ENCODE measurements at places on chromosomes 3 and 15. TPM values are rescaled to one million over a fixed set of nuclear protein-coding genes. Genes with fewer than 3 reads are reported as not detected.

DNA sequence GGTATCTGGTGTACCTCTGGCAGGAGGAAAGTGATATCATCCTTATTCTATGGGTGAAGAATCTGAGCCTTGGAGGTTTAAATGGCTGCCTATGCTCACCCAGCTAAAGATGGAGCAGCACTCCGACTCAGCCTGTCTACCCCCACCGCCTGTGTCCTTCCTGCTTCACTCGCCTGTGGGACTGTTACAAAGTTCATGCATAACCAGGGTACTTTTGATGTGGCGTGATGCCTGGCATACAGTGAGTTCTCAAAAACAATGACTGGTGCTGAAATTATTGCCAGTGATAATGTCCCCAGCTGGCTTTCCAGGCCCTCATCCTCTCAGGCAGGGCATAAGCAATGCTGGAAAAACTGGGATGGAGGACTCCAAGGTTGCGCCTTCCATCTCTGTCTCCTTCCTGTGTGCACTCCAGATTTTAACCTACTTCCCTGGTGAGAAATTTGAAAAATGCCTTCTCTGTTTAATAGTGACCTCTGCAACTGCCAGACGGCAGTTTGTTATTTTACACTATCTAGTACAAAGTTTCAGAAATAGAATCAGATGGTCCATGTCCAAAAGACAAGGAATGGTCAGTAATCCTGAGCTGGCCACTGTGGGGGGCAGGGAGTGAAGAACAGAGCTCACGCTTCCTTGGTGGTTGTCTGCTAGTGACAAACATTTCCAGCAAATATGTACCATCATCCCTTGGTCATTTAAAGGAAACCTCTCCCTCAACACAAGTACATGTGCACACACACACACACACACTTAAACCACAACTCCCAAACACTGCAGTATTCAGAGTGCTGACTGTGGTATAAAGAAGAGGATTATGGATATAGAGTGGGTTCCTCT is 86.5 kb upstream of the NMNAT3 start:
- DNase-seq, result no peak
- no peak overlapping the region for H3K4me3 ChIP-seq
- no peaks in the 10 kb centered on the region for H3K27me3 ChIP-seq
- no peak overlapping the region for H3K27ac ChIP-seq
- no peaks in the 10 kb centered on the region for H3K36me3 ChIP-seq

DNA sequence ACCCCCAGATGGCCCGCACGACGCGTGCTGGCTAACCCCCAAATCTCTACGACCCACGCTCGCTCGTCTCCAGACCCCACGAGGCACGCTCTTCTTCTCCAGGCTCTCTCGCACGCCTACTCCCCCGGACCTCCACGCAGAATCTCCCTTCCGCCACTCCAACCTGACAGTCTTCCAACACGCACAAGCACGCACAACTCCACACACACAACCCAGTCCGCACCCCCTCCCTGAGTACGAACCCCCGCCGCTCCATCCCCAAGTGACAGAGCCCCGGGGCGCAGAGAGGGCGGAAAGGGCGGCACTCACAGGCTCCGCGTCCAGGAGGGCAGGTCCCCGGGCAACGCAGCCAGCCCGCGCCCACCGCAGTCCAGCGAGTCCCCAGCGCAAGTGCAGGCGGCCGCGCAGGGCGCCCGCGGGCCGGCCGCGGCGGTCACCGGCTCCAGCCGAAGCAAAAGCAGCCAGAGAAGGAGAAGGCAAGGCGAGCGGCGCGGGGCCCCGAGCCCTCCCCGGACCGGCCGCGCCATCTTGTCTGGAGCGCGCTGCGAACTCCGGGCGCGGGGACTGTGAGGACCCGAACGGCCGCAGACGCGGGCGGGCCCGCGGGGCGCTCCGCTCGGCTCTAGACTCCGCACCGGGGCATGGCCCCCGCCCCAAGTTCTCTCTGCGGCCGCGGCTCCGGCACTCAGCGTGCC is 794 bp downstream of the LRIG1 start:
- H3K4me3 ChIP-seq, result peak overlapping the region; percentile 90
- H3K4me1 ChIP-seq, result peaks cover 77% of the 10 kb centered on the region
- peak overlapping the region; percentile 95 for H3K27ac ChIP-seq
- peak; percentile 48 for DNase-seq

DNA sequence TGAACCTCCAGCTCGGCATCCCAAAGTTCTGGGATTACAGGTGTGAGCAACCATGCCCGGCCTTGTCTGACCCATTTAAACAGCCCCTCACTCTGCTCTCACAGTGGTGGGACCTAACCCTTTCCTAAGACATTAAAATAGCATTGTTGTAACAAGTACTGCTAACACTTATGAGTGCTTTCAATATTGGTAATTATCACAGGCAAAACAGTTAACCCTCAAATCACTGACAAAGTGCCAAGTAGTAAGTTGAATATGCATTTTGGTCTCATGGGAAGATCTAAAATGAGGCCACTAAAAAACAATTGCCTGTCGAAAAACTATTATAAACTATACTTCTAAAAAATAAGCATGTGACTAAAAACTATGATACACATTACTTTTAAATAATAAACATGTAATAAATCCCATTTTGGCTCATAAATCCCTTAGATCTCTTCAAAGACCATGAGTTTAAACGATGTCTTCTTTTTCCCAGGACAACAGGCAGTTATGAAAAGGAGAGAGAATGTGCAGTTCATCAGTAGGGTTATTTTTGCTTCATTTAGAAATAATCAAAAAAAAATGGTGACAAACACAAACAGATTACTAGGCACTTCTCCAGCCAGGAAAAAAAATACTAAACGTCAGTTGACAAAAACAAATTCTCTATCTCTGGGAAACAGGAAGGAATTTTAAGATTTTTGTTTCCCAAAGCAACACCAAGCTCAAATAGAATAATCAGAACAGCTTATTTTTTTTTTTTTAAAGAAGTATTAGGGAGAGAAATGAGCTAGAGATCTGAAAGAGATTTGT is 95.4 kb downstream of the RFTN1 start:
- H3K27me3 ChIP-seq, result no peaks in the 10 kb centered on the region
- no peaks in the 10 kb centered on the region for H3K36me3 ChIP-seq
- no peaks in the 10 kb centered on the region for H3K4me1 ChIP-seq
- DNase-seq, result no peak

GRCh38 chr3:143951351-143951971 is 20.2 kb upstream of the DIPK2A start:
- no peak overlapping the region for H3K4me3 ChIP-seq
- no peak overlapping the region for H3K27ac ChIP-seq
- no peak for DNase-seq
- no peaks in the 10 kb centered on the region for H3K27me3 ChIP-seq
- no peaks in the 10 kb centered on the region for H3K4me1 ChIP-seq

DNA sequence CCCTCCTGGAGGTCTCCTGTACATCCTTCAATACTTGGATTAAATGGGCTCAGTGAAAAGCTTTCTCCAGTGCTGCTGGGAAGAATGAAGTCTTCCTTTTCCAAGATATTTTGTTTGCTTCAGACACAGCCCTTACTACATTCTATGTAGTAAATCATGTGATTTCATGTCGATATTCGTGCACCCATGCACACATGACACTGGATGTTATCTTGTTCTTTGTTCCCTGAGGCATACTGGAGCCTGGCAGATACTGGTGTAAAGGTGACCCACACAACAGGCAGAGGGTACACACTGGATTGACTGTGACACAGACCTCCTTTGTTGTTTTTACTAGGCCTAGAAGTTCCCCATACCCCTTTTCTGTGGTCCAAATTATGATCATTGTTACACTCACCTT is 40.3 kb upstream of the ATP2C1 start:
- peaks cover 20% of the 10 kb centered on the region for H3K4me1 ChIP-seq
- no peak overlapping the region for H3K27ac ChIP-seq
- no peak overlapping the region for H3K4me3 ChIP-seq
- no peak for DNase-seq
- no peaks in the 10 kb centered on the region for H3K36me3 ChIP-seq

GRCh38 chr15:101242160-101242998 is 9.5 kb downstream of the CHSY1 start:
- no peak for DNase-seq
- no peaks in the 10 kb centered on the region for H3K27me3 ChIP-seq
- no peak overlapping the region for H3K27ac ChIP-seq

DNA sequence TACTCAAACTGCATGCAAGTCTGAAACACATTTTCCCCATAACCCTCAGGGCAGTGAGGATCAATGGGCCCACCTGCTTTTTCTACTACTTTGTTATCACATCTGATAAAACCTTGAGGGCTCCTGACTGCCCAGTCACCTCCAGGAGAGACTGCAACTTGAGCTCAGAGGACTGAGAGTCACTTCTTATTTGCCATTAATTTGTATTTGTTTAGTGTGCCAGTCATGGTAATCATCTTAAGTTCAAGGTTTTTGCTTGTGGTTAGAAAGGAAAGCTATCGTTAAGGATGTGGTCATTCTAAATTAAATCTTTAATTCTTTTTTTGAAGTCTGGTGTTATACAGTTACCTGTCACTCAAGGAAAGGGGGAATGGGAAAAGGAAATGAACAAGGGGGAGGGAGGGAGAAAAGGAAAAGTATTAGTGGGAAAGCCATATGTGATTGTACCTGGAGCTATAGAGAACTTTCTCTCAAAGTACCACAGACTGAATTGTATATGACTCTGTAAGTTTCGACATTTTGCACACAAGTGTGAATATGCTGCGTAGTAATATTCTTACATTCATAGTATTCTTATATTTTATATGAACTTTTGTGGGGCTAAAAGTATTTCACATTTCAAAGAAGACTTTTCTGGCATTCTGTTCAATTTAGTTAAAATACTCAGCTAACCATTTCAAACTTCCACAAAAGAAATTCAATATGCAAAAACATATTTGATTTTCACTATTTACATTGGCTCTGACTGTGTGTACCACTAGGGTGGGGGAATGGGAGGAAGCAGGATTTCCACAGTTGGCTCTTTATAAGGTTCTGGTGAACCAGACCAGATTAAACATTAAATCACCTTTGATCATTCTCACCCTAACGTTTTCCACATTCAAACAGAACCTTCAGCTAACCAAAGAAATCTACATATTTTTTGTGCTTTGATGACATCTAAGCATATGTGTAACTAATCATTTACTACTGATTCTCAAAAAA is 166.5 kb upstream of the ATP11B start:
- no peak overlapping the region for H3K4me3 ChIP-seq
- H3K4me1 ChIP-seq, result peaks cover 11% of the 10 kb centered on the region
- no peaks in the 10 kb centered on the region for H3K36me3 ChIP-seq
- no peaks in the 10 kb centered on the region for H3K27me3 ChIP-seq
- no peak for DNase-seq

- DNase-seq, result no peak
- no peak overlapping the region for H3K27ac ChIP-seq
- H3K4me3 ChIP-seq, result no peak overlapping the region
- no peaks in the 10 kb centered on the region for H3K27me3 ChIP-seq
- no peaks in the 10 kb centered on the region for H3K36me3 ChIP-seq
- H3K4me1 ChIP-seq, result no peaks in the 10 kb centered on the region
Measured at GRCh38 chr3:158970006-158970405, 168.2 kb downstream of the MFSD1 start.

GRCh38 chr3:65971293-65972252 is 67.1 kb downstream of the MAGI1 start:
- H3K27ac ChIP-seq, result peak overlapping the region; percentile 22
- peaks cover 2% of the 10 kb centered on the region for H3K36me3 ChIP-seq
- H3K4me1 ChIP-seq, result peaks cover 8% of the 10 kb centered on the region

GRCh38 chr3:118400886-118401285 is 633.8 kb downstream of the IGSF11 start:
- no peaks in the 10 kb centered on the region for H3K4me1 ChIP-seq
- no peak overlapping the region for H3K4me3 ChIP-seq
- no peaks in the 10 kb centered on the region for H3K36me3 ChIP-seq

GRCh38 chr3:15264486-15264885 is 58.4 kb downstream of the CAPN7 start:
- no peak overlapping the region for H3K27ac ChIP-seq
- H3K4me3 ChIP-seq, result no peak overlapping the region
- no peak for DNase-seq
- H3K4me1 ChIP-seq, result peaks cover 10% of the 10 kb centered on the region

DNA sequence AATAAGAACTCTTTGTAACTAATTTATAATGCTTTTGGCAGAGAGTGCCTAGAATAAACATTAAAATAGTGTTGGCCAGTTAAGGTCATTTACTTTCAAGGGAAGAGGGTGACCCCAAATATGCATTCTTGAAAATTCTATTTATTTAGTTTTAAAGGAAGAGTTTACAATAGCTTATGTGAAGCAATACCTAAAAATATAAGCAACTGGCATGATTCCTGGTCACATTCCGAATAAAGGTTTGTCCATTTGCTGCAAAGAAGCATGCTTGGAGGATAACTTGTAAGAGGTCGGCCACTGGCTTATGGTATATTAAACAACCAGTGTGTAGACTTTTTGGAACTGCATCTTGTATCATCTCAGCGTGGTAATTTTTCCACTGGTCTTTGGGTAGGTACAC is 10.2 kb downstream of the MITF start:
- H3K27me3 ChIP-seq, result no peaks in the 10 kb centered on the region
- no peak for DNase-seq
- no peaks in the 10 kb centered on the region for H3K36me3 ChIP-seq
- no peak overlapping the region for H3K4me3 ChIP-seq
- H3K4me1 ChIP-seq, result peaks cover 6% of the 10 kb centered on the region
- no peak overlapping the region for H3K27ac ChIP-seq

- H3K27me3 ChIP-seq, result no peaks in the 10 kb centered on the region
- H3K27ac ChIP-seq, result no peak overlapping the region
- DNase-seq, result no peak
- no peak overlapping the region for H3K4me3 ChIP-seq
- H3K36me3 ChIP-seq, result no peaks in the 10 kb centered on the region
Measured at GRCh38 chr3:48565591-48566400, 2.2 kb upstream of the UCN2 start.

DNA sequence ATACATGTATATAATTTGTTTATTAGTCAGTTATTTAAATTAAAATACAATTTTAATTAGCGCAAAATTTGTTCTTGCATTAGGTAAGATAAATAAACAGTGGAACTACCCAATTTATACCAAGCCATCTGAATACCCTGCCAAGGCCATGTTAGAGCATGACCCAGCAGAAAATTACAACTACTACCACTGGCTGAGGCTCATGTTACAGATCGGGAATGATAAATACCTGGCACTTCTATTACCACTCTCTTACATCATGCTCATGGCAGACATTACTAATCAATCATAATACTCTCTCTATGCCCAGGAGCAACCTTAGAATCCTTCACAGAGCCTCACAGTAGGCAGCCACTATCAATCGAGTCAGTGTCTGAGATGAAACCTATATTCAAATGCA is 21.2 kb upstream of the LMOD3 start:
- H3K27me3 ChIP-seq, result no peaks in the 10 kb centered on the region
- no peak for DNase-seq
- H3K36me3 ChIP-seq, result no peaks in the 10 kb centered on the region
- H3K27ac ChIP-seq, result no peak overlapping the region
- no peak overlapping the region for H3K4me3 ChIP-seq
- no peaks in the 10 kb centered on the region for H3K4me1 ChIP-seq

ABHD17C gene
- total RNA-seq, result 3.6 TPM

SYNM gene
- 5.7 TPM for total RNA-seq

GOLGA6L7 gene
- not detected for total RNA-seq

GOLGA8M gene
- total RNA-seq, result not detected

CFAP100 gene
- total RNA-seq, result not detected

UCN2 gene
- total RNA-seq, result not detected

MAP6D1 gene
- 7.0 TPM for total RNA-seq
